ENCODE measurements at places on chromosomes 3 and 15.

DNA sequence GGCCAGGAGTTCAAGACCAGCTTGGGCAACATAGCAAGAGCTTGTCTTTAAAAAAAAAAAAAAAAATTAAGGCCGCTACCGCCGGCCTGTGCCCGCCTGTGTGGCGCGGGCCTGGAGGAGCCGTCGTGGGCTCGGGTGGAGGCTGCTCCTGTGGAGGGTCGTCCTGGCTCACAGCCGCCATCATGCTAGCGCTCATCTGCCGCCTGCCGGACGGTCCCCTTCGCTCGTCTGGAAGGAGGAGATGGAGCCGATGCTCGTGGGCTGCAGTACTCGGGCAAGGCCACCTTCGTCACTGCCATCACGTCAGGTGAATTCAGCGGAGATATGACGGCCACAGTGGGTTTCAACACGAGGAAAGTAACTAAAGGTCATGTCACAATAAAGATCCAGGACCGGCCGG is 37.4 kb downstream of the TFRC start:
- no peak for DNase-seq

DNA sequence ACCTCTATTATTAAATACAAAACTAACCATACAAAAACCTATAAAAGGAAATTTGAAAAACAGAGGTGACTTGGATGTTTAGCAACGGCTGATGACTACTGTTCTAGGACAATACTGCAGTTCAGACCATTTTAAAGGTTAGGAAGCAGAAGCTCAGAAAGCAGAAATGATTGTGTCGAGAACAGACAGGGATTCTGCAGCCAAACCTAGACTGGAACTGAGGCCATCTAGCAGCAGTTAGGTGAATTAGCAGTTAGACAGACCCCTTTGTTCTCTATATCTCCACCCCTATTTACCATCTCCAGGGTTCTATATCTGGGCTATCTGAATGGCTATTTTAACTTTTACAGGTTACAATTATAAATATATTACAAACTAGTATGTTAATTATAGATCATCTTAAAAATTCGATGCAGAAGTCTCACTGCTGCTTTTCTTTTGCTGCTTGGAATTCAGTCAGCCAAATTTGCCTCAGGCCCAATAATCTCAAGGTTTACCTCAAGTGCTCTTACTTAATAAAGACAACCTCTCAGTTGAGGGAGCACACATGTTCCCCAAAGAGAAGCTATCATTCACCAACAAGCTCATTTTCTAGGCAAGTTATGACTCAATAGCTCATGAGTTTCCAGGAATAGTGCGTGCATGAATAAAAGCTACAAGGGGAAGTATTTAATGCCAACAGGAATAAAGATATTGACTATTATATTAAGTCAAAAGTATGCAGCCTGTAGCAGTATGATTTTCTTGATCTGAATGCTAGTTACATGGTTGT is 9.3 kb upstream of the IL1RAP start:
- DNase-seq, result no peak

GRCh38 chr3:115141033-115141757 is 5.9 kb downstream of the ZBTB20 start:
- DNase-seq, result no peak

DNA sequence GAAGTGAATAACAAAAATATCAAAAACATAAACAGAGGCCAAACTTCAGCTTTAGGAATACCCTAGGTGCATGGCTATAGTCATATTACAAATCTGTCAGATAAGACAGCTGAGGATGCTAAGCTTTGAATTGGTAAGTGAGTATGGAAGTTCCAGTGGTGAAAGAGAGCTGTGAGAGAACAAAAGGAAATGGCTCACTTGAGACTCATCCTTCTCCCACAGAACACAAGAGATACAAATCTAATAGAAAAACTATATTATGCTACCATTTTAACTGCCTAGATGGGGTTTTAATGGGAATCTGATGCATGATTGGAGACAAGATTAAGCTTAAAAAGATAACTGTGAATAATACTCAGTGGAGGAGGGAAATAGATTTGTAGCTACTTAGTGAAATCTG is 21.5 kb upstream of the PEX5L start:
- no peak for DNase-seq

DNA sequence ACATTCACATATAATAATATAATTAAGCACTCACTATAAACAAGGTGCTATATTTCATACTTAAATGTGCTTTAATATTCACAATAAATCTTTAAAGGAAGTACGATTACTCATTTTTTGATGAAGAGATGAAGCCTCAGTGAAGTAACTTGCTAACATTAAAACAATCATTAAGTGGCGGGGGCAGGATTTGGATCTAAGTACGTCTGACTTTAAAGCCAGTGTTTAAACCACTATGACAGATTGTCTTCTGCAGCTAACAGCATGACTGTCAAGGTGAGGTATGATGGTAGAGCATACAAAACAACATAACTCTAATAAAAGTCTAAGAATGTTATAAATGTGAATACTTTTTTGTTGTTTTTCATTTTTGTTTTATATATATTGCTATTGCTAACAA is 862.1 kb downstream of the ROBO1 start:
- DNase-seq, result no peak

DNA sequence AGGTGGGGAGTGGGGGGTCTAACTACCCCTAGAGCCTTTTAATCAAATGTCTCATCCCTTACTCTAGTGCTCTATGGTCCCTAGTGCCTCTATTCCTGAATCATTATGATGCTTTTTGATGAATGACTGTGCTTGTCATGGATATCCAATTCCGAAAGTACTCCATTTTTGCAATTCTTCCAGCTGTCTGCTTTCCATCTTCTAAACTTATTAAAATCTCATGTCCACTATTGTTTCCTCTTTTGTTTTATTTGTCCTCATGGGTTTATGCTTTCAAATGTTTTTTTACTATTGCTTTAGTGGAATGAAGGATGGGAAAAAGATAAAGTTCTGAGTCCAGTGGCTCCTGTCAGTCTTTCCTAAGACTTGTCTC is 77.2 kb upstream of the KCNMB2 start:
- no peak for DNase-seq

DNA sequence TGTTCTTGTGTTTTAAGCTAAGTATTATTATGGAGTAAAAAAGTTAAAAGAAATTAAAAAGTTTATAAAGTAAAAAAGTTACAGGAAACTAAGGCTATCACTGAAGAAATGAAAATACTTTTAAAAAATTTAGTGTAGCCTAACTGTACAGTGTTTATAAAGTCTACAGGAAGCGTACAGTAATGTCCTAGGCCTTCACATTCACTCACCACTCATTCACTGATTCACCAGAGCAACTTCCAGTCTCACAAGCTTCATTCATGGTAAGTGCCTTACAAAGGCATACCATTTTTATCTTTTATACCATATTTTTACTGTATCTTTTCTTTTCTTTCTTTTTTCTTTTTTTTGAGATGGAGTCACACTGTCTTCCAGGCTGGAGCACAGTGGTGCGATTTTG is 40.7 kb upstream of the SCN5A start:
- DNase-seq, result no peak

- no peak for DNase-seq
Observed at GRCh38 chr3:64157150-64158035, 67.9 kb downstream of the PRICKLE2 start.

- DNase-seq, result no peak
Observed at GRCh38 chr3:45933591-45933990, 9.7 kb upstream of the CXCR6 start.

DNA sequence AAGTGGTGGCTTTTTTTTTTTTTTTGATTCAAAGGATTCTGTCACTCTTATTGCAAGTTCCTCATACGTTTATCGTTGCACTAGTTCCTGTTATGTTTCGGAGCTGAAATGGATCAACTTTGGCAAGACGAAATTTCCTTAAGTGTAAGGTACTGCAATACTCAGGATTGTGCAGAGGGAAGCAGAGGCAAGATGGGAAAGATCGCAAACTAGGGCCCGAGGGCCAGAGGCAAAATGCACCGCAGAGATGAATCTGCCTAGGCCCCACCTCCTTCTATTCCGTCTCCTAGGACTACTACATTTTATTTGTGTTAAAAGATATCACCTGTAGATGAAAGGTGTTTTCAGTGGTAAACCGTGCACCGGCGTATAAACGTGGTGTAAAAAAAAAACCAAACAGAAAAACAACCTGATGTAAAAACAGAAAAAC is 331 bp downstream of the RNU6-1 start:
- DNase-seq, result no peak

DNA sequence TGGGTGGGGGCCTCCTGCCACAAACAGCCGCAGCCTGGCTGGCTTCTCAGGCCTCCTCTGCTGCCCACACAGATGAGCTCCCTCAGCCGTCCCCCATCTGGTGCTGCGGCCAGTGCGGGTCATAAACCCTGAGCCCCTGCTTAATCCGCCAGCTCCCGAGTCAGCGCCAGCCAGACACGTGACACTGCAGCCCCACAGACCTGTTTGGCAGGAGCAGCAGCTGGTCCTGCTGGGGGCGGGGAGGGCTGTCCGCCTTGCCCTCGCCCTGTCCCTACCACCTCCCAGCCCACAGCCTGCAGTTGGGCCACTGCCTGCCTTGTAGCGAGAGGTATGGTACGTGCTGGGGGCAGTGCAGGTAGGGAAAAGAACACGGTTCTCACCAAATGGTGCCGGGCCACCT is 86.2 kb downstream of the IQSEC1 start:
- DNase-seq, result no peak

DNA sequence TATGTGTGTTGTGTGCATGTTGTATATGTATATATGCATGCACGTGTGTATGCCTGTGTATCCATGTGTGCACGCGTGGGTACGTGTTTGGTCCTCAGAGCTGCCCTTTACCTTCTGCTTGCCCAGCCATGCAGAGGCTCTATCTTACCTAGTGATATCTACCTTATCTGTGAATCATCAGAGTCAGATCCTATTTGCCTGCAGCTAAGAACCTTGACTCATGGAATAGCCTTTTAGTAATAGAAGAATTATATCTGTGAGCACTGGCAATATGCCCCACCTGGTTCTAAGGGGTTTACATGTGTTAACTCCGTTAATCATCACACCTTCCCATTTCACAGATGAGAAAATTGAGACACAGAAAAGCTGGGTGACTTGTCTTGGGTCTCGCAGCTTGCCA is 11.0 kb downstream of the PGPEP1L start:
- DNase-seq, result no peak

Data from stimulated activated CD8-positive, alpha-beta memory T cell treated with anti-CD3 and anti-CD28 coated beads, Interleukin-7, amount 100 ng/mL, for 48 hours (primary cell).